GDM1 (cell line): ENCODE measurements at places on chromosomes 12 and 14.
A peak's percentile ranks its signal among the peaks of the same experiment; 100 is the strongest.

- no peak for DNase-seq
Measured at GRCh38 chr12:92562063-92562734, 140.6 kb upstream of the PLEKHG7 start.

- no peak for DNase-seq
Measured at GRCh38 chr12:30965613-30965985, 39.1 kb downstream of the TSPAN11 start.

DNA sequence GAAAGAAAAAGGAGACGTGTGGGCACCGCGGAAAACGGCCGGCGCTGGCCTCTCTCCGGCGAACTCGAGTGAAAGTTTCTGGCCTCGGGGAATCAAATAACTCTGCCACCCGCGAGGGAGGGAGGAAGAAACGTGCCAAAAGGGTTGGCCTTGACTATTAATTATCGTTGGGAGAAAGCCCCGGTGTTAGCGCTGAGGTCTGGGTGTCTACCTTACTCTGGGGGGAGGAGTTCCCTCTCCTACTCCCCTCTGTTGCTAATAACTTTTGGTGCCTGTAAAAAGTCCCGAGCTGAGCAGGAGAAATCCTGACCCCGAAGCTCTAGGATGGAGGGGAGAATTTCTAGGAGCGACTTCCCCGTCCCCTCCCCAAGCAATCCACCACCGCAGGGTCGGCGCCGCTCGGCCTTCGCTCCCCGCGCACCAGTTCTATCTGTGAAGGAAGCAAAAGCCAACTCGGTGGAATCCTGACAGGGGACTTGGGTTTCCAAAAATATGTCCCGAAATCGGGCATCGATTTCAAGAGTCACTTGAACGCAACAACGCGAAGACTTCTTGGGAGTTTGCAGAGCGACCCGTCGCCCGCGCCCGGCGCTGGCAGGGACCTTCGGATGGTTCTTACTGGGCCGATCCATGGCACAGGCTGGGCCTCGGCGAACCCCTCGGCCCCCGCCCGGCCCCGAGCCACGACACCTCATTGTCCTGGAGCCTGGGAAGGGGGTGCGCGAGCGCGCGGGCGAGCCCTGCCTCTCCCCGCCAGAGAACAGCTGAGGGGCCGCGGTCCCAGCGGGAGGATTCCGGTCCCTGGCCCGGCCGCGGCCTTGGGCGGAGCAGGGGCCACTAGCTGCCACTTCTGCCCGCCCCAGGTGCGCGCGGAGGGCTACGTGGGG lies 1.7 kb downstream of the OTX2 start:
- DNase-seq, result no peak

- DNase-seq, result no peak
Measured at GRCh38 chr14:72888192-72888591, 5.7 kb downstream of the DPF3 start.

DNA sequence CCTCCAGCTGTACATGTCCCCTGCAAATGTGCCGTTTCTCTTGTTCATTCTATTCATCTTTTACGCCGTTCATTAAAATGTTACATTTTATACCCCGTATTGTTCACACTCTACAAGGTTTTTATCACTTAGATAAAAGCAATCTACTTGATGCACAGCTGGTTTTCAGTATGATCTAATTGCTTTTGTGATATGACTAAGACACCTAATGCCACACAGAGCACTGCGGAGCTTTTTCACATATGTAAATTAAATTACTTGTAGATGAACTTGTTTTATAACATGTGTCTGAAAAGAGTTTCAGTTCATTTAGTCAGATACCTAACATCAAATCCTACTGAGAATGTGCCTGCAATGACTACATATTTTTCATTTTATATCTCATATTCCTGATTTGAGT lies 40.9 kb upstream of the RERGL start:
- DNase-seq, result no peak

GRCh38 chr12:64720884-64721283 lies 38.3 kb downstream of the GNS start:
- no peak for DNase-seq

DNA sequence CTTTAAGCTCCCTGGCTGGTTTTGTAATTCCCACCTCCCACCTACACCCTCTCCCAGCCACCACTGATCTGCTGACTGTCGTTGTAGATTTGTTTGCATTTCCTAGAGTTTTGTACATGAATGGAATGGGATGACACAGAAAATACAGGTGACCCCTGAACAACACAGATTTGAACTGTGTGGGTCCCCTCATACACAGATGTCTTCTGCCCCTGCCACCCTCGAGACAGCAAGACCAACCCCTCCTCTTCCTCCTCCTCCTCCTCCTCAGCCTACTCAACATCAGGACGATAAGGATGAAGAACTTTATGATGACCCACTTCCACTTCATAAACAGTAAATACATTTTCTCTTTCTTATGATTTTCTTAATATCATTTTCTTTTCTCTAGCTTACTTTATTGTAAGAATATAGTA lies 28.8 kb downstream of the SYNE3 start:
- DNase-seq, result no peak

DNA sequence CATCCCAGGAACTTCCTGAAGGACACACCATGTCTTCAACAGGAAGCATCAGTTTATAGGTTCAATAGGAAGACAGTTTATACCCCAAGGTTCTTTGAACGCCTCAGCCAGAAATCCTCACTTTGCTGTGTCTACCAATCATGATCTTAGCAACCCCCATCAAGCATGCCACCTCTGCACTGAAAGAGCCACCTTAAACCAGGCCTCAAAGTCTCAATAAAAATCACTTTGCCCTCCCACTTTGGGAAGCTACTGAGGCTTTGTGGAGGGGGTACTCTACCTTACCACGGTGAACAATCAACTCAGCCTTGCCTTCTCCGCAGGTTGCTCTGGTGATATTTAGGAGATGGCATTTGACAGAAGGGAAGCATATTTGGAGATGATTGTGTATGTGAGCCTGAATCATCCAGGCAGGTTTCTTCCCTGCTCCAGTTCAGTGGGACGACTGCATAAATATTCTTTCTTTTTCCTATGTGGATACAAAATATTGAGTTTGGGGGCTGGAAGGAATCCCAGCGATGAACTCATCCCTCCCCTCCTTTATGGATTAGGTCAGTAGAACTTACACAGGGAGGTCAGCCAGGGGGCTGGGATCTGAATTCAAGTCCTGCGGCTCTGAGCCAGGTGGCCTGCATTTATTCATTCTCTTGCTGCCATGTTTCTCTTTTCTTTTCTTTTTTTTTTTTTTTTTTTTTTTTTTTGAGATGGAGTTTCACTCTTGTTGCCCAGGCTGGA lies 42.8 kb upstream of the VASH1 start:
- no peak for DNase-seq

DNA sequence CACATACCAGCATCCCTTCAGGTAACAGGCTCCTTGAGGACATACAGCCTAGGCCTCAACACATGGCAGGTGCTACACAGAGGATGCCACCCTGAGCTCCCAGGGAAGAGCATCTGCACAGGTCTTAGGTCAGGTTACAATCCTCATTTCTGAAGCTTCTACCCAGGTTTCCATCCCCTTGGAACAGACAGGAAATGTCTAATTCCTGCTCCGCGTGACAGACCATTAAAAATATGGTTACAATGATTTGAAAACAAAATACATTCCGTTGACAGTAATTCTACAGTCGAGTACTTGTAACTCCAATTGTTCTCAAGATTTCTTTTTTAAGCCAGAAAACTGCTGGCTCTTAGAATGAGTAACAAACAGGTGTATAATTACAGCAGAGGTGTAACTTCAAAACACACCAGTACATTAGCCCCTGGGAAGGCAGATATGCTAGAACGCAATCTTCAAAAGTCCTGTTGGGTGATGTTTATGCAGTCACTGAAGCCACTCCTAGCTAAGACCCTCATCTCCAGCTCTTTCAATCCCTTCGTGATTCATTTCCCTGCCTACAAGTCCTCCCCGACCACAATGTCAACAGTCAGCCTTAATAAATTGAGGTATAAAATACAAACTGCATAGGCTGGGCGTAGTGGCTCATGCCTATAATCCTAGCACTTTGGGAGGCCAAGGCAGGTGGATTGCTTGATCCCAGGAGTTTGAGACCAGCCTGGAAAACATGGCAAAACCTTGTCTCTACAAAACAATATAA lies 11.6 kb downstream of the SETD3 start:
- no peak for DNase-seq

GRCh38 chr14:39581474-39581873 lies 149.2 kb upstream of the FBXO33 start:
- no peak for DNase-seq

GRCh38 chr12:20212658-20213555 lies 155.4 kb upstream of the PDE3A start:
- no peak for DNase-seq

GRCh38 chr14:41875116-41875515 lies 268.4 kb downstream of the LRFN5 start:
- DNase-seq, result no peak

DNA sequence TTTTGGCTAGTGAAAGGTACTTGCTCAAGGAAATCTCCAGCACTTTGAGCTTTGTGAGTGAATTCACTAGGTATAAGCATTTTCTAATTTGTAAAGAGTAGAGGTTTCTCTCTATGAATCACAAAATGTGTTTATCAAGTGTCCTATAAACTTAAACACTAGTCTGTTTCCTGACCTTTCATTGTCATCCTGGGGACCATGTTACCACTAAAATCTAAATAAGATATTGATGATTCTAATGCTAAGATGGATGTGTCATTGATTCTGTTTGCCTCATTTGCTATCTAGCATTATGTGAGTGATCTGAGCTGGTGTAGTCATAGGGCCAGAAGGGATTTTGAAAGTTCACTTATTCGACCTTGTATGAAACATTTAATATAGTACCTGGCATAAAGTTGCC lies 80.4 kb upstream of the DNM1L start:
- DNase-seq, result no peak

GRCh38 chr12:9030776-9031175 lies 41.4 kb downstream of the KLRG1 start:
- DNase-seq, result no peak

DNA sequence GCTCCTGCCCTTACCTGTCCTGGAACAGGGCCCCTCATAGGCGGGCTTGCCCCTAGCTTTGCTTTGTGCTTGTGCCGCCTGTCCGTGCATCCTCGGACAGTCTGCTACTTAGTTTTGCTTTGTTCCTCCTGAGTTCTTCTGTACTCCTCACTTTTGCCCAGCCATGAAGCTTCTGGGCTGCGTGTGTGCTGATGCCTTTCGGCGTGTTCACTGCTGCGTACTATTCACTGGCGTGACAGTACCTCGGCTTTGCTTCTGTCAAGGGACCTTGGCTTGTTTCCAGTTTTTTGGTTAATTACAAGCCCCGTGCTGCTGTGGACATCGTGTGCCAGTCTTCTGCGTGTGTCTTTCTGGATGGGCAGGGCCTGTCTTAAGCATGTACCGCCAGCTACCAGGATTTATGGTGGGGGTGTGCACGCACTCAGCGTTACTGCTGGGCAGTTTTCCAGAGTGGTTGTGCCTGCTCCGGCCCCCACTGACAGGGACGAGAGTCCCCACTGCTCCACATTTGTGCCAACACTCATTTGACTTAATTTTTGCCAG lies 2.5 kb downstream of the PACS2 start:
- DNase-seq, result no peak

DNA sequence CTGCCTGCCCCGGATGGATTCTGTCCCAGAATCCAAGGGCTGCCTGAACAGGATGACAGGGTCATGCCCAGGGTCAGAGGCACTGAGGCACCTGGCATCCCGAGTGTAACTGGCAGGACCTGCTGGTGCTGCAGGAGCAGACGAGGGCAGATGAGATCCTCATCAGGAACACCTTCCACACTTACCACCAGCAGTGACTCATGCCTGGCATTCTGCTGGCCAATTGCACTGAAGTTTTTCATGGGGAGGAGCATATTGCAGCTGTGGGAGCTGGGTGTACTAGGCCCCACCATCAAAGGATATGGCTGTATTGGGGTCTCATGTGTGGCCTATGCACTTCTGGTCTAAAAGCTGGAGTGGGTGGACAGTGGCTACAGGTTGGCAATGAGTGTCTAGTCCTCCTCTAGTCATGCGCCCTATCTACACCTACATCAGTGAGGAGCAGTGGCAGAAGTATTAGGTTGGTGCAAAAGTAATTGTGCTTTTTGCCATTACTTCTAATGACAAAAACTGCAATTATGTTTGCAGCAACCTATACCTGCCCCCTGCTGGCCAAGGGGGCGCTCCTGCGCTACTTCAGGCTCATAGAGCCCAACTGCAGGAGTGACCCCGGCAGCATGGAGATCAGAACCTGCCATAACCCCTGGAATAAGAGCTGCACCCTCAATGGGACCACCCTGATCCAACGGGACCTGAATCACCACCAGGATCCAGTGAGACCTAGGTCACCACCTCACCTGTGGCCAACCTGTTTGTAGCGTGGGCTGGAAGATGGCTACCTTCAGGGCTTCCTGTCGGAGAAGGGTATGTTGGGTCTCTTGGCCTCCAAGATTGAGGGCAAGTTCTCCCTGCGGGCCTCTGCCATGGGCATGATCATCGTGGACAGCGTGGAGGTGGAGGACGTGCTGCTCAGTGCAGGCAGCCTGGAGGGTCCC lies 8.0 kb upstream of the C12orf42 start:
- peak; percentile 16 for DNase-seq

- peak; percentile 74 for DNase-seq
Measured at GRCh38 chr14:94136575-94137331, 7.3 kb upstream of the IFI27L2 start.

DNA sequence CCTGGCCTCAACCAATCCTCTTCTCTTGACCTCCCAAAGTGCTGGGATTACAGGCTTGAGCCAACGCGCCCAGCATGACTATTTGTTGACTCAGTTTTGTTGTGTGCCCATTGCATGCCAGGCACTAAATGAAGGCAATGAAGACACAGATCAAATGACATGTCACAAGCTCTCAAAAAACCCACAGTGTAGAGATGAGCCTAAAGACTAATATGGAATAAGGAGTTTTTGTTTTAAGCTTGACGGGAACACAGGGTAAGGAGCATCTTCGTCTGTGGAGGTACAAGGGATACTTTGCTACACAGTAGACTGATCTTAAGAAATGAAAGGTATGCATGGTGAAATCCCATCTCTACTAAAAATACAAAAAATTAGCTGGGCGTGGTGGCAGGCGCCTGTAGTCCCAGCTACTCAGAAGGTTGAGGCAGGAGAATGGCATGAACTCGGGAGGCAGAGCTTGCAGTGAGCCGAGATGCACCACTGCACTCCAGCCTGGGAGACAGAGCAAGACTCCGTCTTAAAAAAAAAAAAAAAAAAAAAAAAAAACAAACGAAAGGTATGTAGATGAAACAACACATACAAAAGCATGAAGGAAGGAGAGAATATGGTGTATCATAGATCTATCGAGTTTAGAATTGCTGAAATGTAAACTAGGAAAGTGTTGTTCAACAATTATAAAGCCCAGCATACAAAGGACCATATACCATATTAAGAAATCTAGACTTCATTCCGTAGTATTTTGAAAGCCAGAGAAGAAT lies 122.1 kb upstream of the PTPRB start:
- no peak for DNase-seq

- DNase-seq, result no peak
Measured at GRCh38 chr14:103510724-103511693, 11.6 kb downstream of the CKB start.

DNA sequence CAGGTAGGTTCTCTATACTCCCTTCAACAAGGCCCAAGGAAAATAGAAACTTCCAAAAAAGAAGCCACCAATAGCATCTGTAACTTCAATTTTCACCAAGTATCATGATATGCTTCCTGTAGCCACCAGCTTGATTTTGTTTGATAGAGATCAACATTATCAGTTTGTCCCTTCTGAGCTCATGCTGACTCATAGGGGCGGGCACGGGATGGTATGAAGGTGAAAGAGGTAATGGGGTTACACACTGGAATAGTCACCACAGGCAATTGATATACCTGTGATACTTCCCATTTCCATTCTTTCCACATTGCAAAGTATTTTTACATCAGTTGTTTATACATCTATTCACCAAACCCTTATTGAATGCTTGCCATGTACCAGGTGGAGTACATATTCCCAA lies 134.1 kb downstream of the KCNA5 start:
- no peak for DNase-seq
